ENCODE measurements at places on chromosomes 13 and 19.

GRCh38 chr19:50492303-50493052 lies 15.8 kb upstream of the GARIN5A start:
- no peak for DNase-seq

DNA sequence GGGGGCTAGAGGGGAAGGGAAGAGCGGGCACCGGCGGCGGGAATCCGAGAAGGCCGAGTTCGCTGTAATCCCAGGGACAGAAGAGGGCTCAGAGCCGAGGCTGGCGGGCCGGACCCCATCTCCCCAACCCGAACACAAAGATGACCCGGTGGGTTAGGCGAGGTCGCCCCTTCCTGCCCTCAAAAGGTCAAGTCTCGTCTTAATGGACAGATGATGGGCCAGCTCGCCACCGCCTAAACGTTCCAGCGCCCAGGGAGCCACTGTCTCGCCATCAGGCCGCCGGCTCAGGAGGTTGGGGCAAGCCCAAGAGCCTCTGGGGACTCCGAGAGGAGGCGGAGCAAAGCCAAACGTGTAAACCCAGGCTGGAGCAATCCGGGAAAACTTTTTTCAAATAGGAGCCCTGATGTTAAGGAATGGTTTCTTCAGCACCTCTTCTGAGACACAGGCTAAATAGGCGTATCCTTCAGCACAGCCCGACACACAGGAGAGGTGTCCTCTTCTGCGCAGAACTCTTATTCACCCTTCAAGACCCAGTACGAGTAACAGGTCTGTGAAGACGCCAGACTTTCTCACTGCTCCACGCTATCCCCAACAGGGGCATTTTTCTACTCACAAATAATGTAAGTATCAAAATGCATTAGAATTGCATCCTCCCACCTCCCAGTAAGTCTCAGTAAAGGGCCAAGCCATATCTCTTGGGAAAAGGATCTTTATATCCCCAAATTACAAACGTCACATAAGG lies 6.3 kb upstream of the POU4F1 start:
- DNase-seq: no peak

- DNase-seq: no peak
These were observed 2.7 kb upstream of the RASAL3 start for GRCh38 chr19:15466851-15467733.

DNA sequence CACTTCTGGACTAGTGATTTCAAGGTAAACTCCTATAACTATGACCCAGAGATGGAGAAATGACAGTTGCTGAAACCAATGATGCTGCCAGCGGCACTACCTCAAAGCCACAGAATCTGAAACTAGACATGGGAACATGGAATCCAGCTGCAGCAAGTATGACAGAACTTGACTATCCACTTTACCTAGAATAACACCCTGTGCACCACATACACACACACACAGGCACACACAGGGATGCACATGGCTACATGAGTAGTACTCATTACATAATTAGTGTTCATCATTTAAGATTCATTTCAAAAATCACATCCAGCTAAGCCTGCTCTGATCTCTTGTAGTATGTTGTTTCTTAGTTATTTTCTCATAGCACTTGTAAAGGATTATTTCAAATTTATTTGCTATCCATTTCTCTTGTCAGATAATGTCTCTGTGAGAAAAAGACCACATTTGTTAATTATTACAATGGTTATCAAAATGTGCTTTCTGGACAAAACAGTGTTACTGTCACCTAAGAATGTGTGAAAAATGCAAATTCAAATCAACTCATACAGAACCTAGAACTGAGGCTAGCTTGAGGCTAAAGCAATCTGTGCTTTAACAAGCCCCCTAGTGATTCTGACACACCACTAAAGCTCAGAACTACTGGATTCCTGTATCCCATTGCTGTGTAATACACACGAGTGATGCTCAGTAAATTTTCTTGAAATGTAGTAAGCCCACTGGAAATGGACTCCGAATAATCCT lies 59.4 kb downstream of the WTIP start:
- no peak for DNase-seq

DNA sequence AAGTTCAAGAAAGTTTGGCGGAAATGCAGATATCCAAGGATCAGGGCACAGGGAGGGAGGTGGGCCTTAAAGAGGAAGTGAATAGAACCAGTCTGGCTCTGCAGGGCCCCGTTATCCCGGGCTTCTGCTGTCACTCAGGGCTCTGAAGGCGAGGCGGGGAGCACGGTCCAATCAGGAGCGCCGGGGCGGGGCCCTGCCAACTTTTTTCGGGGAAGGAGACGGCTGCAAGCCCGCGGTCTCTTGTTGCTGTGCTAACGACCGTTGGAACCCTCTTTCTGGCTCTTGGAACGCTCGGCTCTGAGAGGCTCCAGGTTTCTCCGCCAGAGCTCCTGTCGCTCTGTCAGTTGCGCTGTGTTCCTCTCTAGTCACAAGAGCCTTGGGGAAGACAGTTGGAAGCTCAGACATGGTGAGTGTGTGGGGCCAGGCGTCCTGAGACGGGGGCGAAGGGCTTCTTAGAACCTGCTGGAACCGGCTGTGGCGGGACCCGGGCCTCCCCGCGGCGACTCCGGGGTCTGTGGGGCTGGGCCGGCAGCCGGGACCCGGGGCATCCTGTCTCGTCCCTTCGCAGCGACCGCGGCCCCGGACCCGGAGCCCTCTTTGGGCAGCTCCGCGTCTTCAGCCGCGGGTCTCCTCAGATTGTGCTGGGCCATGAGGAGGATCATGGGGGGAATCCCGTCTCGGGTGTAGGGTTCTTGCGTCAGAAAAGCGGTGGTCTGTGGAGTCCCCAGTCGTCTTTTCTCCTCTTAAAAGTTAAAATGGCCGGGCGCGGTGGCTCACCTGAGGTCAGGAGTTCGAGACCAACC lies 27.7 kb downstream of the ZNF844 start:
- peak; percentile 5 for DNase-seq

DNA sequence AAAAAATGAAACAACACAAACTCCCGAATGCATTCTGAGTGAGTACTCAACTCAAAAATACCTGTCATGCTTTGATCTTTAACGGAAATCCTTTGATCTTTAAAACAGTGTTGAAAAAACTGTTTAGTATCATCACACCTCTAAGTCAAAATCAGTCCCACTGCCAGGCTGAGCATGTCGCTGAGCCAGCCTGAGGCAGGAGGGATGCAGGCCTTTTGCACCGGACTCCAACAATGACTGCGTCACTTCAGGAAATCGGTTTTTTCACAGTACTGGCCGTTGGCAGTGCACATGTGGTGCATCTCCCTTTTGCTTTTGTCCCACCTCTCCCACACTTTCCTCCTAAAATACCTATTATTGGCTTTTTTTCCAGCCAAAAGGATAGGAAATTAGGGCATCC lies 78.2 kb downstream of the SHISA2 start:
- DNase-seq: no peak

DNA sequence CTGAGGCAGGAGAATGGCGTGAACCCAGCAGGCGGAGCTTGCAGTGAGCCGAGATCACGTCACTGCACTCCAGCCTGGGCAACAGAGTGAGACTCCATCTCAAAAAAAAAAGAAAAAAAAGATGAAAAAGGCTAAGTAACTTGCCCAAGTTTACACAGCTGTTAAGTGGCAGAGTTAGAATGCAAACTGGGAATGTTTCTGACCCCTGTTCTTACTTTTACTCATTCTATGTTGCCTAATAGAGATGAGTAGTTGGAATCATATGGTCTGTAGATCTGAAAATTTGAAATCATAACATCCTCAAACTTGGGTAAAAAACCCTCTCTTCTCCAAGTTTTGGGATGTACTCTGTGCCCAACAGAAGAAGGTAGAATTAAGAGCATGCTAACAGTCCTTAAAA lies 235.8 kb upstream of the RFC3 start:
- DNase-seq: no peak

DNA sequence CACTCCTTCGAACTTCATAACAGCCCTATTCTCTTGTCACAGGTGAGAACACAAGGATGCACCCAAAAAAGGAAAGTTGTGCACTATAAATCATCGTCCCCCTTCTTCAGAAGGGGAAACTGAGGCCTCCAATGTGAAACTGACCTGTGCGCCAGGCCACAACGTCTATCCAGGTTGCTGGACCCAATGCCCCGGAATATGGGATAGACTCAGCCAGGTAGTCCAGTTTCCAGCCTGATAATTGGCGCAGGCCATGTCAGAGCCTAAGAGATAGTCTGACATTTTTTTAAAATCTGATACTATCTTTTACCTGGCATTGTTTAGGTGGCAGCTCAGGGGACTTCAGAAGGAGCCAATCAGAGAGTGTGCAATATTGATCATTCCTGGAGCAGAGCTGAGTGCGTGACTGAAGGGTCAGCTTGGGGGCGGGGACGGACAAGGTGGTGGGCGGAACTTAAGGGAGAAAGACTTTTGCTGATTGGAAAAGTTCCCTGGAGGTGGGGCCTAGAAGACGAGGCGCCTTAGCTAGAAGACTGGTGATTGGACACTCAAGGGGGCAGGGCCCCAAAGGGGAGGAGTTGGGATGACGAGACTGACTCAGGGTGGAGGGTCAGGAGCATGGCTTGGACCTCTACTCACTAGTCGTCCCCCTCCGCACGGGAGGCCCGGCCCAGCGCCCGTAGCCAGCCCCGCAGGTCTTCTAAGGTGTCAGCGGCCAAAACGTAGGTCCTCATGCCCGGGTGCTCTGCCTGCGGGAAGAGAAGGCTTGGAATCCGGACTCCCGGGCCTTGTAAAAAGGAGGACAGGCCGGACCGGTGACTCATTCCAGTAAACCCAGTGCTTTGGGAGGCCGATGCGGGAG lies 8.5 kb downstream of the PLEKHA4 start:
- no peak for DNase-seq

- no peak for DNase-seq
These were observed 38.7 kb upstream of the POMP start for GRCh38 chr13:28620011-28620830.

DNA sequence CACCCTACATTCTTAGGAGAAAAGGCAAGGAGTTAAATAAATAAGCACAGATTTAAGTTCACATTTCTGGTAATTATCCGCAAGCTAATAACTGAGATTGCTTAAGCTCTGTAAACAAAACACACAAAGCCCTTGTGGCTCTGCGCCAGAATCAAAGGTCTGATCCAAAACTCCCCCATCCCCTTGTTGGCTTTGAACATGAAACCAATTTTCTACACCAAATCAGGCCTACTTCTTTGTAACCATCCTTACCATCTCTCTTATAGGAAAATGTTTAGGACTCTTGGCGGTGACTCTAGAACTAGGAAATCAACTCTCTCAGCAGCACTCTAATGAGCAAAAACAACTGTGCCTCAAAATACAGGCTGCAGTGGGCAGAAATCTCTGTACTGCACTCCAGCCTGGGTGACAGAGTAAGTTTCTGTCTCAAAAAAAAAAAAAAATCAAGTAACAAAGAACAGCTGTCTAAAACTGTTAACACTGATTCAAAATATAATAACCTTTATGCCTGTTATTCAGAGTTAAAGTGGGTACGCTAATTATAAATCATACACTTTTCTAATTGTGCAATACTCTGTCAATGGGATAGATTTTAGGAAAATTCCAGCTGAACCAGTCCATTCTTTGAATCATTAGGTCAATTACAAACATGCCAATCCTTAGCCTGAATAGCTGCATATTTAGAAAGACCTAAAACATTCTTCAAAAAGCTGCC lies 25.8 kb downstream of the ABCC4 start:
- DNase-seq: no peak

GRCh38 chr13:80400865-80401426 lies 60.0 kb upstream of the SPRY2 start:
- DNase-seq: no peak

DNA sequence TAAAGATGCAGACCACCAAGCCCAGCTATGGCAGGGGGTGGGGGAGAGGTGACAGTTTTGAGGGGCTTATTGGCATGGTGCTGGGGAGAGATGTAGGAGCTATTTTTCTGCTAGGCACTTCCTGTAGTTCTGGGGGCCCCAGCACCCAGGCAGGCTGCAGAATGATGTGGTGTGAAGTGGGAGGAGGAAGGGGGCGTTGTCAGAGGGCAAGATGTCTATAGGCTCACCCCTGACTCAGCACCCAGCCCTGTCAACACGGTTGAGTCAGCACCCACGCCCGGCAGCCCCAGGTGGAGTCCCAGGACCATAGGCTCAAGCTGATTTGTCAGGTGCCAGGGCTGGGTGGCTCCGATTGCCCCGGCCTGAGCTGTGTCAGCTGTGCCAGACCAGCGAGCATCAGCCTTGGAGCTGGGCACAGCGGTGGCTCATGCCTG lies 5.8 kb downstream of the KLF2 start:
- DNase-seq: no peak

GRCh38 chr19:58401840-58402421 lies 6.5 kb downstream of the RNF225 start:
- no peak for DNase-seq

DNA sequence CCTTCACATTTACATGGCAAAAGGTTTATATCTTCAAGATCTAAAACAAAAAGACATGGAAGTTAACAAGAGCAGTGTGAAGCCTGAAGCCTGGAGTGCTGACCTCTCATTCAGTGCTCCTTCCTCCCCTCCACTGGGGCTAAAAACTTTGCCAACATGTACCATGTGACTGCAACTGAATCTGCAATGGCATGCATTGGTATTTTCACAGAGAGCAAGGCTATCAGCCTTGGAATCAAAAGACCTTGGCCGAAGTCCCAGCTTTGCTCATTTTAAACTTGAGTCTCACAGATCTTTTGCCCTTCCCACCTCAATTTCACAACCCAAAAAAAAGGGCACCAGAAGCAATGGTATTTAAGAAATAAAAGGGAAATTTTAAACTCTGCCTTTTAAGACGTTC lies 325.1 kb downstream of the DCT start:
- DNase-seq: no peak
